ENCODE measurements at places on chromosomes 1 and 21.

GRCh38 chr21:38639571-38640354 lies 141.5 kb upstream of the ERG start:
- DNase-seq: no peak

DNA sequence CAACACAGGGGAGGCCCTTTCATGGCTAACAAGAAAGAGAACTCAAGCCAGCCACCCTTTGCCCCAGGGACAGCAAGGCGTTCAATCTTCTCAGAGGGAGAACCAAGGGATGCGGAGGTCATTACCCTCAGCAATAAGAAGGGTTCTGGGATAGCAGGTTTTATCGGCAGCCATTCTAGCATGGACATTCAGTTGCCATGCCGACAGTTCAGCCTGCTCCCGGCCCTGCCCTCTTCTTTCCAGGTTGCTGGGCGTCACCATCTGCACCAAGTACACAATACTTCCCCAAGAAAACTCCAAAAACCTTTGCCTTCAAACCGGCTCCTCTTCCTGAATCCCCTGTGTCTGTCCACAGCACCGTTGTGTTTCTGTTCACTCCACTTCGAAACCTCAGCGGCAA lies 47.1 kb downstream of the SYT2 start:
- no peak for DNase-seq

GRCh38 chr1:155976062-155976912 lies 2.1 kb downstream of the ARHGEF2 start:
- no peak for DNase-seq

DNA sequence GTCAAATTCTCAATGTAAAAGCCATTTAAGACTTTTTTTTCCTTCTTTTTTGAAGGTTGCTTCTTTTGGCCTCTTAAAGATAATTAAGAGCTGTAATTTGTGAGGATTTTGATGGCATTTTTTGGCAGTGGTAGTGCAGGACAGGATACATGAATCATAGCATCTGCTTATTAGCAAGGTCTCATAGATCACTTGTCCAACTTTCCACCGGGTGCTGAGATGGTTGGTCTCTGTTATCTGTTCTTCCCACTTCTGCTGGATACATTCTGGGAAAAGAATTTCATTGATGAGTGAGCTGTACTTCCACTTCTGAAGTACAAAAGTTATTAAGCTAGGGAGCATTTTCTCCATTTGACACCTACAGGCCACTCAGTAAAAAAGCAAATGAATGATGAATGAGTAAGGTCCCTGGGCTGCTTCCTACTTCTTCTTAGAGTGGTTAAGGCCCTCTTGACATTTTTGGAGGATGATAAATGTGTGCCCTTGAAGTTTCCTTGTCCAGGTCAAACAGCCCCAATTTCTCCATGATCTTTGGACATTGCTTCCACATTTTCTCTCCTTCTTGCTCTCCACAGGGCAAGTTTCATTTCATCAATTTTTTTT lies 100.6 kb downstream of the ROR1 start:
- no peak for DNase-seq

- DNase-seq: no peak
Measured at GRCh38 chr1:17591814-17592430, 52.4 kb downstream of the ARHGEF10L start.

DNA sequence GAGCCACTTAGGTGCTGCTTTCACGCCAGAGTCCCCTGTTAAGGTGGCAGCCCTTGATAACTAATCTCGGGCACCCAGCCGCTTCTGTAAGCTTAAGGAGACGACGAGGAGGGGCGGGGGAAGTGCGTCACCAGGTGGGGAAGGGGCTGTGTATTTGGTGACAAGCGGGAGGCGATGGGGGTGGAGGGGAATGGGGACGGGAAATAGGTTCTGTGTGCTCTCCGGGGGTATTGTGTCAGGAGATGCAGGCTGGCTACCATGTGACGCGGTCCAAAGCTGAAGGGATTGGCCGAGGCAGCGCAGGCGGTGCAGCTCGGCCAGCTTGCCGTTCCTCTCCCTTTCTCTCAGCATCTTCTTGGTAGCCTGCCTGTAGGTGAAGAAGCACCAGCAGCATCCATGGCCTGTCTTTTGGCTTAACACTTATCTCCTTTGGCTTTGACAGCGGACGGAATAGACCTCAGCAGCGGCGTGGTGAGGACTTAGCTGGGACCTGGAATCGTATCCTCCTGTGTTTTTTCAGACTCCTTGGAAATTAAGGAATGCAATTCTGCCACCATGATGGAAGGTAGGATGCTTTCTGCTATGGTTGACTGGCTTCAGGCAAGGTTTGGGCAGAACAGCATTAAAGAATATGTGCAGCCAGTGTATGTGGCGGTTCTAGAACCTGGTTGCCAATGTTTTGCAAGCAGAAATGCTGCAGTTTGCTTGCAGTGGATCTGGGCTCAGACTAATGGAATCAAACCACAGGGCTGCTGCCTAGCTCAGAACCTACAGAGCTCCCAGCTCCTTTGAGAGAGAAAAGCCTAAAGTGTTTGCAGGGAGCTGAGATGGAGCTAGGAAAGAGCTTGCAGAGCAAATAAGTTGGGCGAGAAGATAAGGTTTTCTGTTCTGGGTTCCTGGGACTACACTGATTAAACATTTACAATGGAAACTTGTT lies at the start of gene SGIP1:
Gene SGIP1 (plus strand): TSS at position 350 of the 937 bp plus-strand sequence. CDS start 206 bp downstream, at position 556.
- no peak for DNase-seq

- DNase-seq: no peak
Measured at GRCh38 chr1:119871881-119872280, 24.4 kb downstream of the ADAM30 start.

- no peak for DNase-seq
Measured at GRCh38 chr1:203425663-203425975, 50.0 kb upstream of the PRELP start.

GRCh38 chr1:104702731-104703130 lies 953.0 kb downstream of the AMY1C start:
- no peak for DNase-seq

DNA sequence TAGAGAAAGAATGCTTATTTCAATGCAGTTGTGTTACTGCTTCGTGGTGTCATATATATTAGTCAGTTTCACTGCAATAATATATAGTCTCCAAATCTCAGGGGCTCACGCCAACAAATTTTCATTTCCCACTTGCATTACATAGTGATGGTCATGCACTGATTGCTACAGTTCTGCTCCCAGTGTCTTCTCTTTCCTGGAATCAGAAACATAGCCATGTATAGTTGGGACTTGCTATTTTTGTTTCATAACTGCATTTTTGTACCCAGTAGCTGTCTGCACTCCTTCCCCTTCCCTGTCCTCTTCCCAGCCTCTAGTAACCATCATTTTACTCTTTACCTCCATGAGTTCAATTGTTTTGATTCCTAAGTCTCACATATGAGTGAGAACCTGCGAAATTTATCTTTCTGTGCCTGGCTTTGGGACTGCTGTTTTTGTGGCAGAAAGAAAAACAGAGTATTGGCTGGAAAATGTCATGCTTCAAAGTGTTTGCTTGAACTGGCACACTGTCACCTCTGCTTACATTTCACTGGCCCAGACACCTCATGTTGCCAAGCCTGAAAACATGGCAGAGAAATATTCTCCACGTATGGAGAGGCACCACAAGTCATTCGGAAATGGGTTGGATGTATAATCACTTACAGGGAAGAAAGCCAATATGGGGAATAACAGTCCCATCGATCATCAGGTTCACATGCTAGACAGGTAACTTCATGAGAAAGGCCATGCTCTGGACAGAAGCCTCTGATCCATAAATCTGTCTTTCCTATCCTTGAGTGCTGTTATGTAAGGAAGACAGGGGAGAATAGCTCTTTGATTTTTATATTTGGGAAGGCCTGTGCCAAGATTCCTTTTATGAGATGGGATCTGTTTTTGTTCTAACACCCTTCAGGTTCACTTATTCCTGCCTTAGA lies 60.4 kb upstream of the BACH1 start:
- no peak for DNase-seq

DNA sequence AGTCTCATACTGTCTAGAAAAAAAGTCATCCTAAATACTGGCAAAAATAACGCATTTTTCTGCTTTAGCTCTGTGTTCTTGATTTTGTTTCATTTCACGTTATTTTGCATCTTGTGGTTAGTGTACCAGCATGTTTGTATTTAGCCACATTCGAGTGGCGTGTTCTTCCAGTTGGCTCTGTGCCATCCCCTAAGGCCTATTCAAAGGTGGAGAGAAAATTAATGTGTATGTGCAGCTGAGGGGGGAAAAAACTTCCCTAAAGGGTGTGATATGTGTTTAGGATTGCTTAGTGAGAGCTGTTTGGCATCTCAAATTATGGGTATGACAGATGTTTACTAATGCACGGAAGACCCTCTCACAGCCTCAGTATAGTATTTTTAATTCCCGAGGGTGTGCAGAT lies 12.1 kb downstream of the DNAJC16 start:
- peak; percentile 4 for DNase-seq

Data from NCI-H1048 (cell line).